ENCODE measurements at places on chromosomes 6 and 20.

DNA sequence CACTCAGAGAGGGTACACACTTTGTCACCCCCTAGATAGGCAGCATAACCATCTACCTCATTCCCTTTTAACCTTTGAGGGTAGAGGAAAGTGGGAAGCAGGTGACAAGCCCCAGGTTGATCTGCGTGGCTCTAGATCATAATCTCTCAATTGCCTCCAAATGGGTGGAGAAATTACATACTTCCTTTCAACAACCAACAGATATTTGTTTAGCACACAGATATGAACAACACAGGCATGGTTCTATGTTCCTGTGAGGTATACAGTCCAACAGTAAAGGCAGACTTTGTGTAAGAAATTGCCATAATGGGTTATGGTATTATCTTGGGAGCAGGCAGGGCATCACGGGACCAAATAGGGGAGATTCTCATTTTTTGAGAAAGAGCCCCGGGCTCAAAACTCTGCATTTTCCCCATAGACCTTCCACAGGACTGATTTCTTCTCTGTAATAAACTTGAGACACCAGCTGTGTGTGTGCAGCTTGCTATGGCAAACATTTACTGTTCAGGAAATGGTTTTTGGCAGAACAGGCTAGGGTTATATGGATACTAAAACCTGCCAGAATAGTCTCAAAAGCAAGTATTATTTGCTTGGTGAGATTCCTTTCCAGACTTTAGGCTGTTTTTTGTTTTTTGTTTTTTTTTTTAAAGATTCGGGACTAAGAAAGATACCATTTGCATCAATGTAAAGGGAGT lies 126.2 kb downstream of the CD164 start:
- no peak for DNase-seq

DNA sequence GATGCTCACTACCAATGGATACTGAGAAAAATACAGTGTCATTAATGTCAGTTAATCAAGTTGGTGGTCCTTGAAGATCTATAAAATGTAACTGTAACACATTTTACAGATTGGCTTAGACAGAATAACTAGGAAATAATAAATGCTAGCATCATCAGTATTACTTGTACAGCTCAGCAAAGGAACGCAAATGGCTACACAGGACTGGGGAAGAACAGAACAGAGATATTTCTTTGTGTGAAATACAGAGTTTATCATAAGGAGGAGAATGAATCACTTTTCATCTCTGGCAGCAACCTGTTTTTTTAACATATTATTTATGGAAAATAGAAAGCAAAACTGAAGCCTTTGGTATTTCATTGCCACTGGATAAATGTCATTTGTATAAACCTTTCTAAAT lies 8.2 kb upstream of the QKI start:
- no peak for DNase-seq

- no peak for DNase-seq
These were observed 4.9 kb downstream of the REV3L start for GRCh38 chr6:111478064-111478476.

DNA sequence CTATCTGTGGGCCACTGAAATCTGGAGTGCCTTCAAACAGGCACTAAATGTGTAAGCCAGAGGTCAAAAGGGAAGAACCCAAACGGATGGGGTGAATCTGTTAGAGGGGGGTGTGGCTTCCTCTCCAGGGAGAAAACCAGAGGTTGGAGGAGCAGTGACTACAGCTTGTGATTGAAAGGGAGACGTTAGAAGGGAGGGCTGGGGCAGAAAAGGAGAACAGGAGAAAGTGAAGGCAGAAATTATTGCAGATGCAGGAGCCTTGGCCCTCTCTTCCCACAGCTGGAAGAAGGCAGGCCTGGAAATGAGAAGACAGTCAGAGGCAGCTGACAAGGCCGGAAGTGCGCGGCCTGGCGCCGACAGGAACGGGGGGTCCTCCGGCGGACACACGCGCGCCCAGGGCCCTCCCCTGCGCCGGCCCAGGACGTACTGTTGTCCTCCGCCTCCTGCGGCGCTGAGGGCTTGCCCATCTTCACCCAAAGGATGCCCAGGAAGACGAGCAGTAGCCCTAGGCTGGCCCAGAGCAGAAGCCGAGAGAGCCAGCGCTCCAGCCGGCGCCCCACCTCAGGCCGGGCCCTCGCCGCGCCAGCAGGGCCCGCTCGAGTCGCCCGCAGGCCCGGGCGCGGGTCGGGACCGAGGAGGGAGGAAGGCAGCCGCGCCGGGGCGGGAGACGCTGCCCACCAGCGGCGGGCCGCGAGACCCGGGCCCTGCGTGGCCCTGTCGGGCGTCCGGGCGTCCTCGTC lies 806 bp downstream of the LEMD2 start:
- no peak for DNase-seq

- peak; percentile 40 for DNase-seq
These were observed 2.6 kb upstream of the RSPH3 start for GRCh38 chr6:159002432-159003155.

- DNase-seq, result no peak
These were observed 54.9 kb upstream of the PDE10A start for GRCh38 chr6:165717732-165718465.

DNA sequence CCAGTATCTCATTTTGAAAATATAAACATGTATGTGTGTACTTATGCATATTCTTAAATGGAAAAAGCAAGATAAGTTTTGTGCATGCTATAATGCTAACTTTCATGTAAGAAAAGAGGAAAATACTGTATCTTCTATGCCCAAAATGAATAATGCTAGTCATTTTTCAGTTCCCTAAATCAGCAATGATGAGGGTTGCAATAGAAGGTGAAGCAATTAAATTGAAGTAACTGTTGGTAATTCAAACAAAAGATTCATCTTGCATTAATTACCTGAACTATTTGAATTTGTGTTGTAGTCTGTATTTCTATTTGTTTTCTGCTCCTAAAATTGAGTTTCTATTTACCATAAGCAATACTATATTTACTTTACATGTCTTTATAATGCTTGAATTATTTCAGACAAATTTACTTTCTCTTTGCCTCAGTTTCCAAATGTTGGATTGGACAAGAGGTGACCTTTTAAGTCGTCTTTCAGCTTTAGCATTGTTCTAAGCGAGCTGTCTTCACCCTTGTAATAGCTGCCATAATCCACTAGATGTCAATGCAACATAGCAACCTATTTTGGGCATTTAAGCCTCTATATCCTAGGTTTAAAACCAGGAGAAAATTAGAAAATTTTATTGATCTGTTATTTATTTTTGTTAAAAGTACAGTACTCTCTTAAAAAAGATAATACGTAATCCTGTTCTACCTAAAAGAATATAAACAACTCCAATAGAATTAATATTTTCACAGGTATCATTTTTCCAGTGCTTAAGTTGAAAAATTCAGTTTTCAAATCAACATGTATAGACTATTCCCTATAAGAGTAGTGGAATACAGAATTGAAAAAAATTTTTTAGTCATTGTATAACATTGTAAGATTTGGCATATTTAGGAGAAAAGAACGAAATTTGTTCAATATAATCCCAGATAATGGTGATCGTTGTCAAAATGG lies 52.3 kb upstream of the IFNGR1 start:
- no peak for DNase-seq

GRCh38 chr20:16111172-16111832 lies 461.9 kb downstream of the KIF16B start:
- DNase-seq, result no peak

GRCh38 chr6:3379482-3380060 lies 77.3 kb downstream of the SLC22A23 start:
- DNase-seq, result no peak

GRCh38 chr6:78810146-78810545 lies 57.2 kb upstream of the IRAK1BP1 start:
- DNase-seq, result peak; percentile 8

DNA sequence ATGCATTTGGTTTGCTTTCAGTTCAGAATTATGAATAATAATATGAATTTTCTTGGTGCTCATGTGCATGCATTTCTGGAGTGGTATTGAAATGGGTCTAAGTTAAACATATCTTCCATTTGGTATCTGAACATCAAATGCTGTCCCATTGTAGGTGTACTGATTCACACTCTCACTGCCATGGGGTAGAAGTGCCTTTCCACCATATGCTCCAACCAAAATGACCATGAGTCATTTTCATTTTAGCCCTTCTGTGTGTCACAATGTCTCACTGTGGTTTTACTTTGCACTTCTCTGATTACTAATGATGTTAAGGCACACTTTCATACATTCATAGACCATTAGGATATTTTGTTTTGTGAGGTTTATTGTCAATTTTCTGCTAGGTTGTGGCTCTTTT lies 211.9 kb downstream of the HAO1 start:
- DNase-seq, result peak; percentile 35

DNA sequence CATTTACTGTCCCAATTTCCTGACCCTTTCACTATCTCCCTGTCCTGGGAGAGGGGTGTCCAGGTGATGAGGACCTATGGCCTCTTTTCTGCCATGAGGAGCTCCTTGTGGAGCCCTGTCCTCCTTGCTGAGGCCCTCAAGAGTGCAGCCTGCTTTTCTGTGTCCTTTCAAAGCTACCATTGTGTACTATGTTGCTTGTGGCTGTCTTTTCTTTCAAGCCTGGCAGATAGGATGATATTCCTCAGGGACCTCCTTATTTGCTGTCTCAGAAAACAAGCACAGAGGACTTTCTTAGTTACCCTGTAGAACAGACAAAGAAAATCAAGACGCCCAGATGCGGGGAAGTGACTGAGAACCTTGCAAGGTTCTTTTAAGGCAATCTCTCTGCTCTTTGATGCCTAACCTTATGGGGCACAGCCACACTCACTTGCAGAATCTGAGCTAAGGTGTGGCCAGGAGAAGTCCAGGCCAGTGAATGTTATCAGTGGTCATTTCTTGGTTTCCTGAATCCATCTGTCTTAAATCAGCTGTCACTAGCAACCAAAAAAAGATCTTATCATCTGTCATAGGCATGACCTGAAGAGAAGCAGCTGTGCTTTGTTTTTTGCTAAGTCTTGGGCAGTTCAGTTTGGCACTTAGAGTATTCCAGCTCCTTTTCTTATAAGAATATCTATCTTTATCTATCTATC lies 17.2 kb downstream of the CARMIL1 start:
- DNase-seq, result no peak

GRCh38 chr6:37709250-37709931 lies 11.7 kb upstream of the MDGA1 start:
- DNase-seq, result no peak

Data from HS-5 (cell line).